ENCODE measurements at places on chromosomes 12 and 14.

- no peak for DNase-seq
These were observed 159.9 kb downstream of the CAPZA3 start for GRCh38 chr12:18897823-18898222.

GRCh38 chr12:26095186-26095585 is 29.7 kb downstream of the BHLHE41 start:
- no peak for DNase-seq

GRCh38 chr12:53346491-53346890 is 10.3 kb upstream of the SP7 start:
- DNase-seq = no peak

DNA sequence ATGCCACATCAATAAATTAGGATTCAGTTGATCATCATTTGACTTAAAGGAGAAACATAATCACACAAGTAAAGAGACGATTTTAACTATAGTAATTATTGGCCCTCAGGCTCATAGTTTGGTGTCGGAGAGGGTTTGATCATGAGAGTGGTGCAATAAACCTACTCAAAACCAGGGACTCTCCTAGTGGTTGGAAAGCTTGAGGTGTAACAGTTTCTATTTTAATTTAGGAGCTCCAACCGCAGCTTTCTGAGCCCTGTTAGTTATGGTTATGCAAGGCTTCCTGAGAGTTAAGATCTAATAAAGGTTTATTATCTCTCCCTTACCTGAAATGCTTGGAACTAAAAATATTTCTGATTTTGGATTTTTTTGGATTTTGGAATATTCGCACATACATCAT is 36.4 kb downstream of the TMTC2 start:
- DNase-seq = no peak

DNA sequence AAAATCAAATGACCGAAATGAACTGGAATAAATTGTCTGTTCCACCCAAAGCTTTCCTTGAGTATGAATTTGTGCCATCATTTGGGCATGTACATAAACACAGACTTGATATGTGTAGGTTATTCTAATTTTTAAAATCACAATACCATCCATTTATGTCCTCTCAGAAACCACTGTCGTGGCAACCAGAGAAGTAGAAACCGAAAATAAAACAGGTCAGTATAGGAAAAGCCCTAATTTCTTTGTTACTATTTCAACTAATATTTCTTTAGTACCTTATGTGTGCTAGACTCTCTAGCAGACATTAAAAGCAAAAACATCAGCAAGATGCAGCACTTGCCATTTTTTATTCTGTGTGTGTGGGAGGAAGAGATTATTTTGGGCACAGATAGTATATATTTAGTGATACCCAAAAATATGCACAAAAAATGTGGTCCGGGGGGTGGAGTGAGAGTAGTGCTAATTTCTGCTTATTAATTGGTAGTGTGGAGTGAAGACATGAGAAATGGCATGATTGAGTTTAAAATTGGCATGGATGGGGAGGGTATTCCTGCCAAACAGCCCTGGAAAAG is 130.8 kb upstream of the CNTN1 start:
- no peak for DNase-seq

DNA sequence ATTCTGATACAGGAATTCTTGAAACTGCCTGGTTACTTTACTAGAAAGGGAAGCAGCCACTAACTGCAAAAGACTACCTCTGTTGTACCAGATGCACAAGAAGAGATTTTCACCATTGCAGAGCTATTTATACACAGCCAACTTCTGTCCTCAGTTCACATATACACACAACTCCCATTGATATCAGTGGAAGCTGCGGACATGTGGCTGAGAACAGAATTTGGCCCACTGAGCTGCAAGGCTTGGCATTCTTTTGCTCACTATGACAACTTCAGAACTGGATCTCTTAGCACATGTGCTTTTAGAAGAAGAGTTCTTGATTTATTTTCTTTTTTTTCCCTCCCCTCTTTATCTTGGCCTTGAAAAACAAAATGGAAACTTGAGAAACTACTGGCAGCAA is 28.3 kb downstream of the PTPRO start:
- no peak for DNase-seq

- DNase-seq = peak; percentile 17
These were observed 161.4 kb downstream of the ADGRD1 start for GRCh38 chr12:131114942-131115584.

- DNase-seq = no peak
These were observed 38.4 kb downstream of the WASHC3 start for GRCh38 chr12:102023343-102023930.

- no peak for DNase-seq
These were observed 581.7 kb downstream of the DIO2 start for GRCh38 chr14:79629411-79630287.

DNA sequence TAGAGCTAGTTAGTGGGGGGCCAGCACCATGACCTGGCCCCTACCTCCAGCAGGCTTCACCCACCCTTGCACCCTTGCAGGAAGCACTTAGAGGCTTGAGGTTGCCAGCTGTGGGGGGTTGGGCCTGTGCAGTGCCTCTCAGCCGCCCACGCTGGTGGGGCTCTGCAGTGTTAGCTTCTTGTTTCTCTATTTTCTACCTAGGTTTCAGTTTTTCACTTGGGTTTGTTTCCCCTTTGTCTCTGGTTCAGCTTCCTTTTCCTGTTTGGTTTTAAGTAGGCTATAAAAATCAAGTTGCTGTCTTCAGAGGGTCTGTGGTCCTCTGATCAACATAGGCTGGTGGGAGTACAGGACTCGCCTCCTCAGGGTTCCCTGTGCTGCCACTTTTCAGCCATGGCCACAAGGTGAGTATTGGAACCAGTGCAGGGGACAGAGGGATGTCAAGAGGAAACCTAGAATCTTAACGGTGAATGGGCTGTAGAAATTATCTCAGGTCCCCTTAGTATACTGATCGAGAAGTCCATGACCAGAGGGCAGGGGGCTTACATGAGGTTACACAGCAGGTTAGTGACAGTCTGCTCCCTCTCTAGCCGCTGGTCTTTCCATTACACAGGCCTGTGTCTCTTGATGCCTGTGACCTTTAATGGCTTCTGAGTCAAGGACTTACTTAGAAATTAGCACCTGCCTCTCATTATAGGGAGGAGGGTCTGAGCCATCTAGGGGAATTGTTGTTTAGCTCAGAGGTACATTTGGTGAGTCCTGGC is at the start of gene EVL:
TSS of gene EVL (plus strand) at position 312 of the 761 bp plus-strand sequence. CDS start at position 391, 79 bp downstream.
- peak; percentile 87 for DNase-seq
